Activated CD4-positive, alpha-beta memory T cell treated with anti-CD3 and anti-CD28 coated beads, Interleukin-2, amount 10 ng/mL, durations not matched to agents 7 days and 5 days (primary cell): ENCODE measurements at places on chromosomes 2 and 18. TPM values are rescaled to one million over a fixed set of nuclear protein-coding genes. Genes with fewer than 3 reads are reported as not detected.
A peak's percentile ranks its signal among the peaks of the same experiment; 100 is the strongest.

- DNase-seq, result no peak
- no peak overlapping the region for H3K27ac ChIP-seq
- H3K4me3 ChIP-seq, result no peak overlapping the region
- H3K27me3 ChIP-seq, result no peaks in the 10 kb centered on the region
Observed at GRCh38 chr2:133591164-133591563, 22.9 kb upstream of the NCKAP5 start.

DNA sequence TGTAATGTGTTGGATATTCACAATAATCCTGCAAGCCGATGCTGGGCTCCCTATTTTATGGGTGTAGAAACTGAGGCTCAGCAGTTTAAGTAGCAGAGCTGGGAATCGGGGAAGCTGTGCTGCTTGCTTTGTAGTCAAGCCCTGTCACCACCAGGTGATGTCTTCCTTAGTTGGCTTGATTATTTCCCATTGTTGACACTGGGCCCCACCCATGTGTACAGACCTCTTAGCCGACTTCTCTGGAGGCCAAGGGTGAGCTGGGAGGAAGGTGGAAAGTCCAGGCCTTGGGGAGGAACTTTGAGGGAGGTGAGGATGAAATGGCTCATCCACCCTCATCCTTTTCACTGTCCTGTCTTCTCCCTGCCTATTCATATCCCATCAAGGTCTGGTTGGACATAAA lies 60.0 kb downstream of the CAPN13 start:
- peaks cover 6% of the 10 kb centered on the region for H3K27me3 ChIP-seq
- H3K4me3 ChIP-seq, result no peak overlapping the region
- no peak overlapping the region for H3K27ac ChIP-seq

- peaks cover 21% of the 10 kb centered on the region for H3K4me1 ChIP-seq
- H3K4me3 ChIP-seq, result peak overlapping the region; percentile 5
- H3K27ac ChIP-seq, result peak overlapping the region; percentile 22
- no peaks in the 10 kb centered on the region for H3K36me3 ChIP-seq
- H3K27me3 ChIP-seq, result peaks cover 5% of the 10 kb centered on the region
Observed at GRCh38 chr18:54805571-54806334, 22.5 kb upstream of the RAB27B start.

- peaks cover 90% of the 10 kb centered on the region for H3K4me1 ChIP-seq
- H3K27ac ChIP-seq, result peak overlapping the region; percentile 90
- H3K27me3 ChIP-seq, result no peaks in the 10 kb centered on the region
- H3K4me3 ChIP-seq, result peak overlapping the region; percentile 25
Observed at GRCh38 chr2:174615871-174616436, 18.4 kb upstream of the WIPF1 start.

DNA sequence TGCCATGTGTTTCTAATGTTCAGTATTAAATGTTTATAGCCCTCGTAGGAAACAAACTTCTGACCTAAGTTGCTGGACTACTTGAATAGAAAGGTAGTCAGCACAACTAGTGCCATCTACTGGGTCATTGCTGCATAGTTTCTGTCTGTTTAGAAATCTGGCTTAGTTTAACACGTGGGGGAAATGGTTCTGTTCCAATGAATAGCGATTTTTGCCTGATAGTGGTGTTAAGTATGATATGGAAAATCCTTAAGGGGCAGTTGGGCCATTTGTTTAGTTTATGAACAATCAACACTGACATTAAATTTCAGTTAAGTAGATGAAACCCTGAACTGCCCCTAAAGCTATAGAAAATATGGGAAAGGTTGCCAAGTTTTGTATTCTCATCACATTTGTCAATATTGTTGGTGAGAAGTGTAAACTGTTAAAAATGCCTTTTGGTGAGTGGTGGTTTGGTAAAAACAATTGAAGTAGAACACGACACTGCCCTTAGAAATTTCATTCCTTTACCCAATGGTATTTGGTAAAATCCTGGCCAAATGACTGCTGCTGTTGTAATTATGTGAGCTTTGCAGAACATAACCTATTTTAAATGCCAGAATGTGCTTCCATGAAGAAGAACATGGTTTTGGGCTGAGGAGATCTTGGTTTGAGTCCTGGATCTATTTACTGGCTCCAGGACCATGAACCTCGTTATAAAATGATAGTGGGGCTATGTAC lies 13.2 kb downstream of the NABP1 start:
- no peaks in the 10 kb centered on the region for H3K27me3 ChIP-seq
- peaks cover 24% of the 10 kb centered on the region for H3K4me1 ChIP-seq
- no peak overlapping the region for H3K4me3 ChIP-seq
- H3K27ac ChIP-seq, result no peak overlapping the region
- DNase-seq, result peak; percentile 41

DNA sequence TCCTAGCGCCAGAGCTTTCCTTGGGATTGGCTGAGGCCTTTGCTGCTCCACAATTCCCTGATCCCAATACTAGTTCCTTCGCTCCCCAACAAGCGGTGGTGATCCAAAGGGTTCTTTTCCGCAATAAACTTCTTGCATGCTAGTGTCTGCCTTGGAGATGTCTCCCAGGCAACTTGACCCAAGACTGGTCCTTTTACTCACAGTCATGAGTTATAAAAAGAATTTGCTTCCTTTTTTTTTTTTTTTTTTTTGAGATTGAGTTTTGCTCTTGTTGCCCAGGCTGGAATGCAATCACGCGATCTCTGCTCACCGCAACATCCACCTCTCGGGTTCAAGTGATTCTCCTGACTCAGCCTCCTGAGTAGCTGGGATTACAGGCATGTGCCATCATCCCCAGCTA lies 89.8 kb upstream of the SP3 start:
- peaks cover 15% of the 10 kb centered on the region for H3K27me3 ChIP-seq
- H3K27ac ChIP-seq, result no peak overlapping the region
- no peak overlapping the region for H3K4me3 ChIP-seq
- no peak for DNase-seq

DNA sequence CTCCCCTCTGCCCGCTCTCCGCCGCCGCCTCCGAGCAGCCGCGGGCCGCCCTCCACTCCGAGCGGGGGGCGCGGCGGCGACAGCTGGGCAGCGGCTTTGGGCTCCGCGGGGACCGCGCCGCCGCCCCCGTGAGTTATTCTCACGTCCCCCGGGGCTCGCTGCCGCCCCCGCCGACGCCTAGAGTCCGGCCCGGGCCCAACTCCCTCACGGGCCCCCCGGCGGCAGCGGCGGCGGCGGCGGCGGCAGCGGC lies 645 bp downstream of the MIB1 start:
- peaks cover 52% of the 10 kb centered on the region for H3K4me1 ChIP-seq
- DNase-seq, result no peak
- peak overlapping the region; percentile 81 for H3K4me3 ChIP-seq
- H3K27ac ChIP-seq, result peak overlapping the region; percentile 81
- H3K36me3 ChIP-seq, result peaks cover 31% of the 10 kb centered on the region

DNA sequence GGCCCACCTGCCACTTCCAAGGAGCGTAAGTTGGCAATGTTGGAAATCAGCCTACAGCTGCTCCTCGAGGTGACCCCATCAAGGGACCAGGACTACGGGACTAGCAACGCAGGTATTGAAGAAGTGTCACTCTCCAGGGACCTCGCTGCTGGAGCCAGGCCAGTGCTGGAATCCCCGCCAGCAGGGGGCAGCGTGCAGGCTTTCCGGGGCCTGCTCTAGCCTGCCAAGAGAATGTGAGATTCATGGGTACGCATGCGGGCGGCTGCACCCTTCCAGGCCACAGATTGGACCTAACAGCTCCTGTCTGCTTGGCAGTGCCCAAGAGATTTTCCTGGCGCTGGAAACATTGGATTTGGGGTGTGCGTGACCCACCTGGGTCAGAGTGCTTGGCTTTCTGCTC lies 182.8 kb upstream of the RAB12 start:
- no peak overlapping the region for H3K27ac ChIP-seq
- H3K27me3 ChIP-seq, result no peaks in the 10 kb centered on the region
- H3K4me3 ChIP-seq, result no peak overlapping the region

DNA sequence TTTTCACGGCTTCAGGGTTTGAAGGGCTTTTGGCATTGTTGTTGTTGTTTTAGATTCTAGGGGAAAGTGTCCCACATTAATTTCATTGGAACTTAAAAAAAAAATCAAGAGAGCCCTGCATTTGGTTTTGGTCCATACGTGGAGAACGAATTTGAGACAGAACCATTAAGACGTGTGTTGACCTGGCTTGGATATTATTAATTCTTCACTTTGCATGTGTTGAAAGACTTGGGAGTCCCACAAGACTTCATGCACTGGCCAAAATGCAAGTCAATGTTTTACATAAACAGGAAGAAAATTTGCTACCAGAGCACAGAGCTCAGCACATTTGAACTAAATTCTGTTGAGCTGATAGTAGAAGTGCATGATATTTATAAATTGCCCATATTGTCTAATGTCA lies 761.2 kb upstream of the ACVR2A start:
- no peak overlapping the region for H3K27ac ChIP-seq
- H3K4me1 ChIP-seq, result peaks cover 13% of the 10 kb centered on the region
- H3K27me3 ChIP-seq, result no peaks in the 10 kb centered on the region
- H3K36me3 ChIP-seq, result peaks cover 3% of the 10 kb centered on the region
- no peak for DNase-seq

DNA sequence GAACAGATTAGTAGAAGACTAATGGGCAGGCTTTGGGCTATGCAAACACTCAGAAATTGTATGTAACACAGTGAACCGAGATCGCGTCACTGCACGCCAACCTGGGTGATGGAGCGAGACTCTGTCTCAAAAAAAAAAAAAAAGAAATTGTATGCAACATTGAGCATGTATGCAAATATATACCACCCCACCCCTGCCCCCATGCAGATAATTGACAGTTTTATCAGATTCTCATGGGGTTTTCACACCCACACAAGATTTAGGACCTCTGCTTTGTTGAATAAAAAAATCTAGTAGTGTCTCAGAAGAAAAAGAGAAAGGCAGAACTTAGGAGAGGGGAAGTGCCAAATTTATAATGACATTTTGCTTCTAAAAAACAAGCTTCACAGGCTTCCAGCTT lies 131.6 kb upstream of the FN1 start:
- no peak overlapping the region for H3K4me3 ChIP-seq
- no peak overlapping the region for H3K27ac ChIP-seq
- H3K4me1 ChIP-seq, result no peaks in the 10 kb centered on the region
- H3K36me3 ChIP-seq, result no peaks in the 10 kb centered on the region
- H3K27me3 ChIP-seq, result peaks cover 3% of the 10 kb centered on the region

DNA sequence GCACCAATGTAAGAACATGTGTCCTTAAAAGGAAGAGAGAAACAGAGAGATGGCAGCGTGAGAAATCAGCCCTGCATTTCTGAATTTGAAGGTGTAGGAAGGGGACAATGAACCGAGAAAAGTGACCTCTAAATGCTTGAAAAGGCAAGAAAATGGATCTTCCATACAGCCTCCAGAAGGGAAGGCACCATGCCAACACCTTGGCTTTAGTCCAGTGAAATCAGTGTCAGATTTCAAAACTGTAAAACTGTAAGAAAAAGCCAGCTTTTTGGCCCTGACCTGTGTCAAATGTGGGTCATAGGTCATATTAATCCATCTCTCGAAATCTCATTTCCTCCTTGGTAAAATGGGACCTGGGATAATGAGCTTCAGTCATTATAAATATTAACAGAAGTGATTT lies 762.3 kb downstream of the DCDC2C start:
- no peak overlapping the region for H3K27ac ChIP-seq
- DNase-seq, result no peak
- no peaks in the 10 kb centered on the region for H3K4me1 ChIP-seq
- H3K27me3 ChIP-seq, result no peaks in the 10 kb centered on the region
- H3K4me3 ChIP-seq, result no peak overlapping the region

GRCh38 chr2:239425631-239426030 lies 24.8 kb upstream of the HDAC4 start:
- no peak overlapping the region for H3K4me3 ChIP-seq
- DNase-seq, result no peak
- peaks cover 15% of the 10 kb centered on the region for H3K27me3 ChIP-seq
- no peaks in the 10 kb centered on the region for H3K4me1 ChIP-seq

- H3K36me3 ChIP-seq, result no peaks in the 10 kb centered on the region
- H3K4me3 ChIP-seq, result no peak overlapping the region
- no peak overlapping the region for H3K27ac ChIP-seq
- no peaks in the 10 kb centered on the region for H3K27me3 ChIP-seq
Observed at GRCh38 chr2:21317131-21317530, 193.4 kb downstream of the TDRD15 start.

DNA sequence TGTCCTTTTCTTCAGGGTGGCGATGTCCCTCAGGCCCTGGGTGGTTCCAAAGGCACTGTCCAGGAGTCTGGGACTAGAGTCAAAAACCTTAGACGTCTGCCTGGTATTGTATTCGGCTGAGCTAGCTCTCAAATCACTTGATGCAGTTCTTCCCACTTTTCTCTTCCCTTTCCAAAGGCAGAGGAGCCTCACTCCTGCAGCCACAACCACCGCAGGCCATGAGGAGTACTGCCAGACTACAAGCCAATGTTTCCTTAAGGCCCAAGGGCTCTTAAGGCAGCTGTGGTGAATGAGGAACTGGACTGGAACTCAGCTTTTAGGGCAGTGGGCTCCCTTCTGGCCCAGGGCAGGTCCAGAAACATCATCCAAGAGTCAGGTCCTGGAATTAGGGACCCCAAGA lies 360.7 kb downstream of the SPAG16 start:
- no peak overlapping the region for H3K4me3 ChIP-seq
- H3K36me3 ChIP-seq, result no peaks in the 10 kb centered on the region
- no peak for DNase-seq
- no peak overlapping the region for H3K27ac ChIP-seq

DNA sequence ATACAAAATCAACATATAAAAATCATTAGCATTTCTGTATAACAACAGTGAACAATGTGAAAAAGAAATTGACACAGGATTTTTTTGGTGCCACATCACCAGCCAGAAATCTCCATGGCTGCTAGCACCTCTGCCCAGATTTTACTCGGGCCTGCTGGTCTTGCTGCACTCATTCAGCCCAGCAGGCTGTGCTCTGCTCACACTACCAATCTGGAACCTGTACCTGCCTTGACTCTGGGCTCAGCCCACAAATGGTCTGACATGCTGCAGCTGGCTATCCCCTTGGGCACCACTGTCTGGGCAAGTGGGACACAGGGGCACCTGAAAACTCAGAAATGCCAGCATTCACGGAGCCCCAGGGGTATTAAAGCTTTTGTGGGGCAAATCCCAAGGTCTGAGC lies 392.5 kb upstream of the NRXN1 start:
- no peaks in the 10 kb centered on the region for H3K36me3 ChIP-seq
- H3K4me1 ChIP-seq, result no peaks in the 10 kb centered on the region
- no peaks in the 10 kb centered on the region for H3K27me3 ChIP-seq
- H3K27ac ChIP-seq, result no peak overlapping the region
- DNase-seq, result no peak

- no peak overlapping the region for H3K4me3 ChIP-seq
- H3K27ac ChIP-seq, result no peak overlapping the region
- H3K4me1 ChIP-seq, result peaks cover 34% of the 10 kb centered on the region
- no peaks in the 10 kb centered on the region for H3K36me3 ChIP-seq
- no peaks in the 10 kb centered on the region for H3K27me3 ChIP-seq
Observed at GRCh38 chr2:46066116-46066515, 231.1 kb upstream of the EPAS1 start.

GRCh38 chr18:24482821-24483220 lies 22.4 kb downstream of the HRH4 start:
- DNase-seq, result no peak
- H3K4me1 ChIP-seq, result peaks cover 6% of the 10 kb centered on the region
- no peak overlapping the region for H3K4me3 ChIP-seq
- H3K27me3 ChIP-seq, result peaks cover 16% of the 10 kb centered on the region
- no peak overlapping the region for H3K27ac ChIP-seq

MOCOS gene
- total RNA-seq, result 0.15 TPM

NYAP2 gene
- total RNA-seq, result not detected

BARD1 gene
- 43.7 TPM for total RNA-seq

HTR2B gene
- total RNA-seq, result 0.10 TPM

KIAA2012 gene
- total RNA-seq, result not detected

GALR1 gene
- not detected for total RNA-seq

FHL2 gene
- 3.1 TPM for total RNA-seq

GAL3ST2 gene
- 0.58 TPM for total RNA-seq

FAM124B gene
- 2.1 TPM for total RNA-seq

ADD2 gene
- 1.4 TPM for total RNA-seq

WIPF1 gene
- total RNA-seq, result 574 TPM

FEV gene
- total RNA-seq, result not detected

PELI1 gene
- total RNA-seq, result 44.9 TPM

MTIF2 gene
- total RNA-seq, result 25.6 TPM
